ENCODE measurements at places on chromosomes 4 and X.

DNA sequence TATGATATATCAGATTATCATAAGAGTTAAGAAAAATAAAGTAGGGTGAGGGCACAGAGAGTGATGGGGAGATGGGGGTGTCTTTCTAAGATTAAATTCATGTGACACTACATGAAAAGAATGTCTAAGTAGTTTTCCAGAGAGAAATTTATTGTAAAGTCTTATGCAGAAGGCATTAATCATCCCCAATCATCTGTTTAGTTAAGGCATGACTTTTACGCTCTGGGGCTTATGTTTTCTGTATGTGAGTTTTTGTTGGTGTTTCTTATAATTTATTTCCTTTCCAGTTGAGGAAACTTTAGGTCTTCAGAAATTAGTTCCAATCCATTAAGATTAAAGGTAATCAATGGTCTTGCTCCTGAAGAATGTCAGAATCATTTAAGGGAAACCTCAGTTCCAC is 383.0 kb upstream of the GALNT7 start:
- DNase-seq: no peak

DNA sequence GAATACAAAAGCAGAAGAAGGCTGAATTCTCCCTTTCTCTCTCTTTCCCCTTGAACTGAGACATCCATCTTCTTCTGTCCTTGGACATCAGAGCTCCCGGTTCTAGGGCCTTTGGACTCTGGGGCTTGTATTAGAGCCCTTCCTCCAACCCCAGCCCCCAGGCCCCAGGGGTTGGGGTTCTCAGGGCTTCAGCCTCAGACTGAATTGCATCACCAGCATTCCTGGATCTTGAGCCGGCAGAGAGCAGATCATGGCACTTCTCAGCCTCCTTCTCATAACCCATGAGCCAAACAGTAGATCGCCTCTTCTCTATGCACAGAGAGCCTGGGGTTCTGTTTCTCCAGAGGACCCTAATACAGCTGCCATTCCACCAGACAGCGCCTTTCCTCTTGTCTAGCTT is 25.3 kb upstream of the CLDN24 start:
- DNase-seq: no peak

DNA sequence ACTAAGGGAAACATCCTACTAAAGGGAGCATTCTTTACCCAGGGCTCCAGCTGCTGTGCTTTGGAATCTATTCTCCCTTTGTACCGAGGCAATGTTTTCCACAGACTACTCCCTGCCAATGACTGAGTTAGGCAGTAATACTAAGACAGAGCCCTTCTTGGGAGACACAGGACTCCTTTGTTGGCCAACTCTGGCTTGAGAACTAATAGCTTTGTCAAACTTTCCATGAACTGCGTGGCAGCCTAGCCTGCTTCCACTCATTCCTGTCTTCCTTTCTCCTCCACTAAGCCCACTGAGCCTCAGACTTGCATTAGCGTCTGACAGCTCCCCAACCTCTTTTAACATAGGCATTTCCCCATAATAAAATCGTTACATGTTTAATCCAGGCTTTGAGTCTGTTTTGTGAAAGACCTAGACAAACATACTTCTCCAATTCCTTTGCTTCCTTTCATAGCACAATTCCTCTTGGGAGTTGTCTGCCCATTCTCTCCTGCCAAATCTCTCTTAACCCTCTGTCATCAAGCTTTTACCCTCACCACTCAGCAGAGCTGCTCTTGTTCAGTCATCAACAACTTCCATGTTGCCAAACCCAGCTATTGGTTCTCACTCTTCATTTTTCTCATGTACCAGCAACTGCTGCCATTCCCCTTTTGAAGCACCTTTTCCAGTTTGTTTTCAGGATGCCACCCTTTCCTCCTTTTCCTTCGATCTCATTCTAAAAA is 300.3 kb upstream of the IGFBP7 start:
- no peak for DNase-seq

GRCh38 chrX:22585831-22586230 is 313.1 kb downstream of the CBLL2 start:
- no peak for DNase-seq

DNA sequence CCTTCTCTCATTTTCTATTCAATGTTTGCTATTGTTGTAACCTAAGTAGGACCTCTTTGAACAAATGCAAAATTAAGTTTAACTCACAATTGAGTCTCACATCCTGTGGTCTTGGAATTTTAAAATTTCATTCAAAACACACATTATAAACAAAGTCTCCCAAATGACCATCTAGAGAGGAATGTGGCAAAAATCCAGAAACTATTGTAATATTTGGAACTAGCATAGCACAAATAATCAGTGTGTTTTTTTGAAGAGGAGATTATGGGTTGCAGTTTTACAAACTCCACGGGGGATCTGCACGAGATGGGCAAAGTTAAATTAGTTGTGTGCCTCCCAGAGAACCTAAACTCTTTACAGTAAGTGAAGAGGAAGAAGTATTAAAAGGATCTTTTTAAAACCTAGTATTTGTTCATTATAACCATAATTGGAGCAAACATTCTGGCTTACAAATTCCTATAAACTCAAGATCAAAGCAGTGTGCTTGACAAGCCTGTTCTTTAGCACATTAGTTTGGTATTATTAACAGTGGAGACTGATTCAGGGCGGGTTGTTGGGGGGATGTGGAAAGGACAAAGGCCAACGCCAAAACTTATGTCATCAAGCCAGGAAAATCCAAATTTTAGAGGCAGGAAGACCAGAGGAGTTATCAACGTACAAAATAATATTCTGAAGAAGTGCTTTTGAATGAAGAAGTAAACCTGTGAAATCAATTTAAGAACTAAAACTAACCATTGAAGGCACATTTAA is 22.4 kb upstream of the RBPJ start:
- no peak for DNase-seq

GRCh38 chr4:95362906-95363558 is 185.7 kb downstream of the UNC5C start:
- no peak for DNase-seq

DNA sequence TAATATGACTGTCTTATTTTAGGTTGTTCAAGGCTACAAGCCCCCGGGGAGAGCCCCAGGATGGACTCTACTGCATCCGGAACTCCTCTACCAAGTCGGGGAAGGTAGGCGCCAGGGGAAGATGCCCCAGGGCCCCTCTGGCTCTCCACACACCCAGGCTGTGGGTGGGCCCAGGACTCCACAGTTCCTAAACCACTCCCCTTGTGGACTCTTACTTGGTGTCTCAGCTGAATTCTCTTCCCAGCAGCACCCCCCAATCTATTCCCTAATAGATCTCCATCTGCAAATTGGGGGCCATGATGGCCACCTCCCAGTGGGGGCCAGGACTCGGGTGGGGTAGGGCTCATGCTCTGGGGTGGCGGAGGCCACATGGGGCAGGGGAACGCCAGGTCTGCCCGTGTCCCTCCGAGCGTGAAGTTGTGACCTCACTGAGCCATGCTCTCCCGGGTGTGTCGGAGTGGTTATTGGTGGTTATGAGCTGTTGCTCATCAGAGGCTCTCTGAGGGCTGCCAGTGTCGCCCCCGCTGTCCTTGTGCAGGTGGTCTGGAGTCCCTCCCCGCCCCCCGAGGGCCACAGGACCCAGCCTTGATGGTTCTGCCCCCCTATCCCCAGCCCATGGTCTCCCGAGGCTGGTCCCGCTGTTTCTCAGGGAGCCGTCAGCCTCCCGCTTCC is 11.2 kb upstream of the ADD1 start:
- no peak for DNase-seq

DNA sequence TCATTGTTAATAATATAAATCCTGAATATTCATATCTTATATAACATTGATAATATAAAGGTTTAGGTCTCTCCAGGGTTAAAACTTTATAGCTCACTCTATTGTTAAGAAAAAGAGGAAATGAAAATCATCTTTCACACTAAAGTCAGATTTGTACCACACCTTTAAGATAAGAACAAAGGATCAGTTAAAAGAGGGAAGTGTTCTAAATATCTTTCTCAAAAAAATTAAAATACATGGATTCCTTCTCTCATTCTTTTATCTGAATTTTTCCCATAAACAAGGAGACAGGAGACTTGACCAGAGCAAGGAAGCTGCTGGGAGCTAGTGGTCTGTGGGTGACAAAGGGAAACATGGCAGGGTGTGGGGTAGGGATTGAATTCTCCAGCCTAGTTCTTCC is 323.0 kb upstream of the CPXCR1 start:
- DNase-seq: no peak

DNA sequence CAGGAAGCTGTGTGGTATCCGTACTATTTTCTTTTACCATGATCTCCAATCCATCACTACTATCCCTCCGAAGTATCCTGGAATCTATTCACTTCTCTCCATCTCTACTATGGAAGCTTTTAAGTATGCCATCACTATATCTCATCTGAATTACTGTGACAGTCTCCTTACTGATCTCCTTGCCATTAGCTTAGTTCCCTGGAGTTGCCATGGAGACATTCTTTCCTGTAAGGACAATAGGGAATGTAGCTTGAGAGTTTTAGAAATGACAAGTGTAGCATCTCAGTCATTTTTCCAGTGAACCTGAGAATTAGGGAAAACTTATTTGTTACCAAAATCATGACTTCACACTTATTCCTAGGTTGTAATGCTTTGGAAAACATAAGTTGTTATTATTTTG is 86.3 kb downstream of the HPGD start:
- DNase-seq: no peak

GRCh38 chrX:16089086-16089485 is 34.3 kb upstream of the GRPR start:
- DNase-seq: no peak

DNA sequence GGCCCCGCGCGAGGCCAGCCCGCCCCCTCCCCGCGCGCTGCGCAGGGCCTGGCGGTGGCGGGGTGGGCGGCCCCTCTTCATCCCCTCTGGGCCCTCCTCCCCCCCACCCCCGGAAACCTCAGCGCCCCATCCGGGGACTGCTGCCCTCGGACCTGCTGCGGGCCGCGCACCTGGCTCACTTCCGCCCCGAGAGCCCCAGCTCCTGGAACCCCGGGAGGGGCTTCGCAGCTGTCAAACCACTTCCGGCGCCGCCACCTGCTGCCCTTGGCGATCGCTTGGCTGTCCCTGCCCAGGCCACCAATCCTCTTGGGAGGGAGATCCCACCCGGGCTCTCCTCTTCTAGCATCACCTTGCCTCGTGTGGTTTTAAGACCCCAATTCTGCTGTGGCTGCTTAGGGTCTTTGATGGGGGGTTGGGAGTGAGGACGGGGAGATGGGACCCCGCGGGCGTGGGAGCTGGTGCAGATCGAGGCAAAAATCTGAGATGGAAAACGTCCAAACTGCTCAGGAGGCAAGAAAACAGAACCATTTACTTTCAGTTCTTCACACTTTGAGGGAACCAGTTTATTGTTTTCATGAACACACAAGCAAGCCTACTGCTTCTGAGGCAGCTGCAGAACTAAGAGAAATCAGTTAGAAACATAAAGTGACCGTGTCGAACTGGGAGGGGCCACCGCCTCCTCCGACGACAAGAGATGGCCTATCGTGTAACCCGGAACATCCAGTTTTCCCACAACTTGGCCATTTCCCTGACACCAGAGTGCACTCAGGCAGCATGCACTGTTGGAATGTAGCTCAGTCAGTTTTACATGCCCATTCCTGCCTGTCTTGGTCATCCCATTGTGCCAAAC is 754 bp downstream of the MTMR1 start:
- DNase-seq: no peak

DNA sequence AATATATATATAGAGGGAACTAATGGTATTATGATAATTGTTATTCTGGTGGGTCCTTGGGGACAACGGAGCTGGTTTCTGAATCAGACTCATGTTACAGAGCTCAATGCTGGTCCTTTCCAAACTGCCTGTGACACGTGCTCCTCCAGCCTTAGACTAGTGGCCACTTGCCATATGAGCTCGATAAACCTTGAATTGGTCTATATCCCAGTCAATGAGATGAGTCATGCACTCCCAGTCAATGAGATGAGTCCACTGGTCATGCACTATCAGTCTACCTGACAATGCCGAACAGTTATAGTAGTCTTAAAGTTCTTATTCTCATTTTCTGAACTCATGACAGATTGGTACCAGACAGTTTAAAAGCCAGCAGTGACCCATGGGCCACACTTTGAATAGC is 325.2 kb downstream of the LDB2 start:
- no peak for DNase-seq

DNA sequence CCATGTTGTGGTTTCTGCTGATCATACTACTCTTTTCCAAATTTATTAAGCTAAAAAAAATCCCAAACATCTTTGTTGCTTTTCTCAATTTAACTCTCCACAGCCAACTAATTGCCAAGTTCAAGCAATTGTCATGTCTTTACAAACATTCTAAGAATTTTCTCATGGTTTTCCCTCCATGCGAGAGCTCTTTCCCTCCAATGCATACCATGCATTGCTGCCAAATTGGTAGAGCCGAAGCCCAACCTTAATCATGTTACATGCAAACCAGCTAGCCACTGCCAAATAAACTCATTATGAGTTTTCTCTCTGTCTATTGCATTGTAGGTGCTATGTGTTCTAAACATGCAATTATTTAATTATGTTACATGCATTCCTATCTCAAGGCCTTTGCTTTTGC is 123.9 kb downstream of the GC start:
- DNase-seq: no peak

- no peak for DNase-seq
Observed at GRCh38 chr4:105067946-105068345, 78.7 kb upstream of the TET2 start.

DNA sequence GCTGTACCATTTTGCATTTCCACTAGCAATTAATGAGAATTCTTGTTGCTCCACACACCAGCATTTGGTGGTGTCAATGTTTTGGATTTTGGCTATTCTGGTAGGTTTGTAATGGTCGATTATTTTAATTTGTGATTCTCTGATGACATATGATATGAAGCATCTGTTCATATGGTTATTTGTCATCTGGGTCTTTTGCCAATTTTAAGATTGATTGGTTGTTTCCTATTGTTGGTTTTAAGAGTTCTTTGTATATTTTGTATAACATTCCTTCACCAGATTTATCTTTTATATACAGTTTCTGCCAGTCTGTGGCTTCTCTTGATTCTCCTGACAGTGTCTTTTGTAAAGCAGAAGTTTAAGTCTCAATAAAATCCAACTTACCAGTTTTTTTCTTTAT is 18.5 kb upstream of the BDH2 start:
- DNase-seq: no peak

DNA sequence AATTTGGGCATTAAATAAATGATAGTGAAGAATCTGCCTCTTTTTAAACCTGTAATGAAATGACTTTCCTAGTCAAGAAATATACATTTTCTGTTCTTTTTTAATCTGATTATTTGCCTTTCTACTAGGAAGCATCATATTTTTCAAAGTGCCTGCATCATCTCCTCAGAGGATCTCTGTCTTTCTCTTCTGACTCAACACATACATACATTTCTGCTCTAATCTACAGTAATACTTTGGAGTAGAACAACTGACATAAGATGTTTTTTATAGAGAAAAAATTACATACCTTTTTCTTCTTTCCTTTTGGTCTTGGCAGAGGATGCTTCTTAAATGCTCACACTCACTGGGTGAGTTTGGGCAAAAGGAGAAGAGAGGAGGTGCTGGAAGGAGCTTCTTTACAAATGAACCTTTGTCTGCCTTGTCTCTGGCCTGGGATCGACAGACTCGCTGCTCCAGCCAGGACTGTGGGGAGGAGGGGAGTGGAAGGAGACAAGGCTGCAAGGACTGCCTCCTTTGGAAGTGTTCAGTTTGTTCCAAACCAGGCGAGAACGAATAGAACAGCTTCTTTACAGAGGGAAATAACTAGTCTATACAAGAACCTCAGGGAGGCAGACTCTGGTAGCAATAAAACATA is at the start of gene SCRG1:
TSS of gene SCRG1 (minus strand) at position 338 of the 637 bp plus-strand sequence. CDS start 7,702 bp downstream, outside the sequence.
- DNase-seq: no peak

- DNase-seq: no peak
Observed at GRCh38 chr4:26748811-26749210, 111.8 kb upstream of the STIM2 start.

Data from stimulated activated CD4-positive, alpha-beta T cell treated with anti-CD3 and anti-CD28 coated beads, TNF-alpha, amount 100 ng/mL, for 24 hours (primary cell).